Glutamatergic neuron (in vitro differentiated cells): ENCODE measurements at places on chromosomes 7 and 10.

DNA sequence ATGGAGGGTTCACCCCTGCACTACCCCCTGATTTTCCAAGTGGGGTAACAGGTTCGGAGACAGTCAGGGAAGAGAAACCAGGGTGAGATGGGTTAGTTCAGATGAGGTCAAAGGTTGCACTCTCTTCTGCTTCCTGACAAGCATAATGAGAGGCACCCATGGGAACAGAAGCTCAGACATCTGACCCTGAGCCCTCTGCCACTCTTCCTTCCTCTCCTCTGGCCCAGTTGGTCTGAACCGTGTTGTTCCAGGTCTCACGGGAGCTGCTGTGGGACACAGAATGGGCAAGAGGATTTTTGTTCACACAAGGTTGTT is 38.4 kb downstream of the DNAJB12 start:
- no peak for DNase-seq

DNA sequence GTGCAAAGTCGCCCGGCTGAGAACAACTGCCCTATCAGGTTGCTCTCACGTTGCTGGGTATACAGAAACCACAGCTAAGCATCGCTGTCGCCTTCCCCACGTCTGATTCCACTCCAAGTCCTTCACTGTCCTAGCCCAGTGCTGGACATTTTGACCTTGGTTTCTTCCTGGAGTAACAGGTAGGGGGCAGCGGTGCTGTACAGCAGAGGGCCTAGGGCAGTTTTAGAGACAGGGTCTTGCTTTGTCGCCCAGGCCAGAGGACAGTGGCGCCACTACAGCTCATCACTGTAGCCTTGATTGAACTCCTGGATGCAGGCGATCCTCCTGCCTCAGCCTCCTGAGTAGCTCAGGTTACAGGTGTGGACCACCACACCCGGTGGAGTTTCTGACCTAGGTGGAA is 2.6 kb downstream of the CLDN15 start:
- peak; percentile 38 for DNase-seq

DNA sequence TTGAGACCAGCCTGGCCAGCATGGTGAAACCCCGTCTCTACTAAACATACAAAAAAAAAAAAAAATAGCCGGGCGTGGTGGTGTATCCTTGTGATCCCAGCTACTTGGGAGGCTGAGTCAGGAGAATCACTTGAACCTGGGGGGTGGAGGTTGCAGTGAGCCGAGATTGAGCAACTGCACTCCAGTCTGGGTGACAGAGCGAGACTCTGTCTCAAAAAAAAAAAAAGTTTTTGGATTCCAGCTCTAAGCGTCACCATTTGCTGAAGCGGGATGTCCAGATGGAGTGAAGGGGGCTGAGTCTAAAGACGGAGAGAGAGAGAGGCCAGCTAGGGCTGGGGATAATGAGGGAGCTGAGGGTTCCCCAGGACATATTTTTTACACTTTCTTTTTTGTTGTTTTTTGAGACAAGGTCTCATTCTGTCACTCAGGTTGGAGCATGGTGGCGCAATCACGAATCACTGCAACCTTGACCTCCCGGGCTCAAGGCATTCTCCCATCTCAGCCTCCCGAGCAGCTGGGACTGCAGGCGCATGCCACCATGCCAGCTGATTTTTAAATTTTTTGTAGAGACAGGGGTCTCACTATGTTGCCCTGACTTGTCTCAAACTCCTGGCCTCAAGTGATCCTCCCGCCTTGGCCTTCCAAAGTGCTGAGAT is 9.4 kb upstream of the HK1 start:
- DNase-seq = no peak

DNA sequence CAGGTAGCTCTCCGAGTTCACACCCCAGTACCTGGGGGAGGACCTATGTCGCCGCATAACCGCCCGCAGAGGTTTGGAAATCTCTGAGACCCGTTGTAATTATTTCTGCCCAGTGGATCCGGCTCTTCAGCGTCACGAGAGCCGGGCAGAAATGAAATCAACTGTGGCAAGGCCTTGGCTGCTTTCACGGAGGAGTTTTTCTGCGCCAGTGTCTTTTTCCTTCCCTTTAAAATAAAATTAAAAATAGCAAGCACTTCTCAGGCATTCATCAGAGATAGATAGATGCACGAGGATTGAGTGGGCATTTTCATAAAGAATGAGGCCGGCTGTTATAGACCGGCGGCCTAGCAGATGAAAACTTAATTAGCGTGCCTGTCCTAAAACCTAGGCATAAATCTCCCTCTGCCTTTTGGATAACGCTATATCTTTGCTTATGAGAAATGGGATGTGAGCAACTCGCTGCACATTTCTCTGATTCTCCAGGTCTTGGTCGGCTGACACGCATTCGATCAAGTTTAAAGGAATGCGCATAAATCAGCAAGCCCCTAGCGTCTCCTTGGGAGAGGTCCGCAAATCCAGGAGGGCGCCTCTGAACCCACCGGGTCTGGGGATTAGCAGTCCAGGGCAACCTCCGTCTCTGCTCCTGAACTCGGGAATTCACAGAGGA is 6.4 kb downstream of the HOXA13 start:
- peak; percentile 14 for DNase-seq

DNA sequence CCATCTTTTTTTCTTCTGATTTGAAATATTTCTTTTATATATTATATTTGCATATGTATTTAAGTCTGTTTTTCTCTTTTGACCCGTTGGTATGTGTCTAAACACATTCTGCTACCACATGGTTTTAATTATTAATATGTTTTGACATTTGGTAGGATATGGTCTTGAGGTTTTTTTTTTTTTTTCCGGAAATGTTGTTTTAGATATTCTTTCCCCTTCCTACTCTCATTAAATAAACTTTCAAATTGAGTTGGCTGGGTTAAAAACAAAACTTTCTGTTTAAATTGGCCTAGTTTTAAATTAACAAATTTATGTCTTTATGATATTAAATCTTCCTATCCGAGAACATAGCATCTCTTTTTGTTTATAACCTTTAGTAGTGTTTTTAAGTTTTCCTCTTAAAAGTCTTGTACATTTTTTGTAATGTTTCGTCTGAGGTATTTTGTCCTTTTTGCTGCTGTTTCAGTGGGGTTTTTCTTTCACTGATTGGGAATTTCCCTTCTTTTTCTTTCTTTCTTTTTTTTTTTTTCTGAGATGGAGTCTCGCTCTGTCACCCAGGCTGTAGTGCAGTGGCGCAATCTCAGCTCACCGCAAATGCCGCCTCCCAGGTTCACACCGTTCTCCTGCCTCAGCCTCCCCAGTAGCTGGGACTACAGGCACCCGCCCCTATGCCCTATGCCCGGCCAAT is 25.4 kb downstream of the STAM start:
- no peak for DNase-seq

DNA sequence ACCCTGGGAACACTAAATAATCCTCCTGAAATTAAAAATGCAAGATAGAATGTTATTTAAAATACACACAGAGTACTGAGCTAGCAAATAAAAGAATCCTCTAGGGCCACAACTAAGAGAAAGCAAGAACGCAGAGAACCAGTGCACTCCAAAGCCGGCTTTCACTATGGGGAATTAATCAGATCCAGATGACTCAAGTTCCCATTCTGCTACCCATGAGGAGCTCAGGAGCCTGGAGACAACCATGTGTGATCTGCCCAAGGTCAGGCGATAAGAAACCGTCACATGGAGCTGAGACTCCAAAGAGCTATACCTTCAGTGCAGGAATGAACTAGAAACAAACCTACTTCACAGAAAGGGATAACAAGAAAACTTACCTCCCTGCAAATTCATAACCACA is 19.5 kb upstream of the CYREN start:
- no peak for DNase-seq

- no peak for DNase-seq
Measured at GRCh38 chr7:70380421-70381015, 751.4 kb upstream of the GALNT17 start.
